Left colon (tissue), 2 donors: ENCODE measurements at places on chromosomes 12 and 14.
A peak's percentile ranks its signal among the peaks of the same experiment; 100 is the strongest.

DNA sequence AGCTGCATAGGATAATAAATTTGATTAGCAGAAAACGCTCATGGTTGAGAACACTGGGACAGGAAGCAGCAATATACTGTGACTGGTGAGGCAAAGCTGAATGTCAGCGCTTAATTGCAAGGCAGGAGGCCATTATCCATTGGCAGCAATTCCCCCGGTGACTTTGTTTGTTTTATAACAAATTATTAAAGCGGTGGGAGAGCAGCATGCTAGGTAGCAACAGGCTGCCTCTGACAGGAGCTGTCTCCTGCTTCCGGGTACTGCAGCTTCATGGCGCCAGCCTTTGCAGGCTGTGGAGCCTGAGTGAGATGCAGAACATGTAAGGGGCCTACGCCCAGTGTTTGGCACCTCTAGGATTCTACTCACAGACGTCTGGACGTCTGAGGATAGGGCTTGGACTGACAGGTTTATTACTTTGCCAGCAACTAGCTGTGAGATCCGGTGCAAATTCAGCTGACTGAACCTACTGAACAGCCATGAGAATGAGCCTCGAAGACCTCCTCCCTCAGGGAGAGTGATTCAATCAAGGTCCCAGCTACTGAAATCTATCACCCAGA is 82.1 kb upstream of the SSTR1 start:
- DNase-seq, result peak; percentile 6

- peak; percentile 61 for DNase-seq
Measured at GRCh38 chr12:47964106-47964728, 821 bp downstream of the TMEM106C start.

GRCh38 chr12:26434299-26435068 is 239.1 kb downstream of the SSPN start:
- DNase-seq, result peak; percentile 10

- peak; percentile 39 for DNase-seq
Measured at GRCh38 chr12:92408072-92408900, 262.6 kb upstream of the BTG1 start.

DNA sequence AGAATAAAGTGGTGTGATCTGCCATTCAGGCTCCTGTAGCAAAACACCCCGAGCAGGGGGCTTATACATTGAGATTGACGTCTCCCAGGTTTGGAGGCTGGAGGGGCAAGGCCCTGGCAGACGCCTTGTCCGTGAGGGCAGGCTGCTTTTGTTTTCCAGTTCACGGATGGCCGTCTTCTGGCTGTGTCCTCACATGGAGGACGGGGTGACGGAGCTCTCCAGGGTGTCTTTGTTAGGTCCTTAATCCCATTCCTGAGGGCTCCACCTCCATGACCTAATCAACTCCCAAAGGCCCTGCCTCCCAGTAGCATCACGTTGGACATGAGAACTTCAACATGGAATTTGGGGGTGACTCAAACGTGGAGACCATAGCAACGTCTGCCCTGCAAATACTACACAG is 147.7 kb downstream of the KIF26A start:
- DNase-seq, result no peak

DNA sequence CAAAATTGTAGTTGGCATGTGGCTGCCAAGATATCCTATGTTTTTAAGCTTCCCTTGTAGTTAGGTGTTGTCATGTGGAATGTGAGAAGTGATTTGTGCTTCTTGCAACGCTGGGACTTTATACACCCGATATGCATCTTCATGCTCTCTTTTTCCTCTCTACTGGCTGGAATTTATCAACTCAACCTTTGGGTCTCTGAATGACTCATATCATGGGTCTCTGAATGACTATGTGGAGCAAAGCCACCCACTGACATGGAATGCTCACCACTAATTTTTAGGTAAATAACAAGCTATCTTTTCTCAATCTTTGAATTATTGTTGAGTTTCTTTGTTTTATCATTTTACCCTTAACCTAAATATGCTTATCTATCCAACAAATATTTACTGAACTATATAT is 144.6 kb downstream of the ATP23 start:
- DNase-seq, result no peak

DNA sequence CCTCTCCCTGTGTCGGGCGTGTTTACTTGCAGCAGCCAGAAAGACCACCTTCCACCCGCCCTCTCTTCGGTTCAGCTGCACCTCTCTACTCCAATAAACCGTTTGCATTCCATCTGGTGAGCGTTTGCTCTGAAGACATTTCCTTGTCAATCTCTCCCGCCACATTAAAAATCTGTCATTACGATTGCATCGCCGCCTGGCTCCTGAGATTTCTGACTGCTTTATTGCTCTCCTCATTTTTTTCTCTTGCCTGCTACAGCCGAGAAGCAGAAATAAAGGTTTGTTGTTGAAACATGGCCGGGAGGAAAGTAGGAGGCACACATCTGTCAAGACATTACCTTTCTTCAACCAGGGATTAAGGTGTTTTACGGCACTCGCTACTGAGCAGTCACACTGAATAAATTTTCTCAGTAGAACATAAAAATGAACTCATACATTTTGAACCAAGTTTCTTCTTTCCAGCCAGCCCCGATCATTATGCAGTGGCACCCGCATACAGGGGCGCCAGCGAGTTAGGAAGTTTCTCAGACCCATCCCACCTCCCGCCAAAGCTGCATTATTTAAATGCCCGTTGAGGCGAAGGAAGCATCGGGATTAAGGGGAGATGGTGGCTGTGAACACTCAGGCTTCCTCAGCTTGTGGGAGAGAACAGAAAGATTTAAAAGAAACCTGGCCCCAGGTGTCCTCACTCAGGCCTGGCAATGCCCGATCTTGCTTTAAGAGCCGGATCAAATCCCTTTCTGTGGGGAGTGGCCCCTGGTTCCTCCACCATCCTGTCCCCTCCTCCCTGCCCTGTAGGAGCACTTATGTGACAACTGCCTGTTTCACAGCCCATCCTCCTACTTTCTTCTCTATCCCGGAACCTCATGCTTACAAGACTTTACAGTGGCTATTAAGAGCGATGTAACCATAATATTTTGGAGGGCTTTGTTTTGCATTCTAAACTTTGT is 1108.9 kb downstream of the BCL11B start:
- no peak for DNase-seq

DNA sequence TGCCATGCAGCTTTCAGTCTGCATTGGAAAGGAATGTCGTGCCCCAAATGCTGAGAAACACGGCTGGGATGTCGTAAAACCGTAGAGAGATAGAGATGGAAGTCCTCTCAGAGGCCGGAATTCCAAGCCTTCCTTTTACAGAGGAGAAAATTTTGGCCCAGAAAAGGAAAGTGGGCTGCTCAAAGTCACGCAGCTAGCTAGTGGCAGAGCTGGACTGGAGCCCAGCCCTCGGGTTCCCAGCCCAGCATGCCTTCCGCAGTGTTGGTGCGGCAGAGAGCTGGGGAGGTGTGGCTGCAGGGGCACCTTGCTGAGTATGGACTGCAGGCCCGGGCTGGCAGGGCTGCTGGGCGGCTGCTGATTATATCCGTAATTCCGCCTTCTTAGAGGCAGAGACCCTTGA is 50.3 kb downstream of the KCNA1 start:
- no peak for DNase-seq

DNA sequence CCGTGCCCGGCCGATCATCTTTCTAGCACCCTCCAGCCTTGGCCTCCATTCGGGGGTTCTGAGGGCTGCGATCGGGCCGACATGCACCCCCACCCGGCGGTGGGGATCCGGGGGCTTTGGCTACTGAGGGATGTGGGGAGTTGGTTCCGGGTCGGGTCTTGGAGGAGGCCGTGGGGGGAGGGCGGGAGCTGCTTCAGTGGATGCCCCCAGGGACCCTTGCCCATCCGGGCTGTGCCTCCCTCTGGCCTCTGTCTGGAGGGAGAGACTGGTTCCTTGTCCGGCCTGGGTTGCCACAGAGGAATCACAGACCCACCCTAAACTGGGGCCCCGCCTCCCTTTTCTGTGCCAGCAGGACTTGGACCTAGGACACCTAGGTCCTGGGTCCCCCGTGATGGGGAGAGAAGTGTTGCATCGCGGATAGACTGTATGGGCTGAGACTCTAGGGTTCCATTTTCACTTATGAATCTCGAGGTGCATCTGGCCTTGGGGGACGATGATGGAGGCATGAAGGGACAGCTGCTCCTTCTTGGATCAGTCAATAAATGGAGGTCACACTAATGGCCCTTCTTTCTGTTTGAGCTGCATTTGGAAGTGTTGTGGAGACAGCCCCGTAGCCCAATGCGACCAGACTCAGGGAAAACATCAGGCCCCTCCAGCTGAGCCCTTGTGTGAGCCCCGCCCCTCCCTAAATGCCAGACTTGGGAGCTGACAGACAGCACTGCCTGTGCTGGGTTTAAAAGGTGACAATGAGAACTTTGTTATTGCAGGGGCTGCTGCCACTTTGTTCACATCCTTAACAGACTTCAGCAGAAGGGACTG is 577 bp downstream of the DTX3 start:
- DNase-seq, result peak; percentile 47

- DNase-seq, result no peak
Measured at GRCh38 chr14:78232231-78233000, 62.2 kb downstream of the NRXN3 start.

DNA sequence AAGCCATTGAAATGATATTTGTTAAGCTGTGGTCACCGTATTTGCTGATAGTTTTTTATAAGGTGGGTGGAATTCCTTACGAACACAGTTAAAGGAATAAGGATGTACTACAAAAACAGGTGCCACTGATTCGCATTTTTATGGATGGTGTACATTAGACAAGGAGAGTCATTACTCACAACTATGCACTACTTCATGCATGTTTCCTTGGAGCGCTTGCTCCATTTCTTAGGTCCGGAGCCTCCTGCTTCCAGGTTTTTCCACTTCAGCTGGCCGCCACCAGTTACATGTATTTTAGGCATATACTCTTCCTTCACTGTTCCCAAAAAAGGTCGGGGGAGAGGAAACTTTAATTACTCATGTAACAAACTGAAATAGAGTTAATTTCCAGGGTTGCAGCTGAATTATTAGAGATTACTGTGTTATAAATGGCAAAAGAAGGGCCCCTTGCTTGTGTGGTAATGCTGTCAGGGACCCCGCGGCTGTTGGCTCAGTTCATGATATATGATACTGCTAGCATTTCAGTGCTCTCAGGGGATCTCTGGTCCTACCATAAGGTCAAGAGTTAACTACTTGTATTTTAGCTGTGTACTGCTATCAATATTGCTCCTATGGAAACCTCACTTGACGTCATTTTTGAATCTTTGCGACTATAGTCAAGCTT is 454.7 kb downstream of the NPAS3 start:
- no peak for DNase-seq

GRCh38 chr12:12015073-12015685 is 55.6 kb upstream of the BCL2L14 start:
- DNase-seq, result no peak

- no peak for DNase-seq
Measured at GRCh38 chr14:59190372-59190771, 1.9 kb downstream of the DAAM1 start.

GRCh38 chr12:24200010-24200409 is 250.5 kb upstream of the SOX5 start:
- no peak for DNase-seq

- DNase-seq, result no peak
Measured at GRCh38 chr12:68375756-68376695, 43.9 kb upstream of the MDM1 start.

DNA sequence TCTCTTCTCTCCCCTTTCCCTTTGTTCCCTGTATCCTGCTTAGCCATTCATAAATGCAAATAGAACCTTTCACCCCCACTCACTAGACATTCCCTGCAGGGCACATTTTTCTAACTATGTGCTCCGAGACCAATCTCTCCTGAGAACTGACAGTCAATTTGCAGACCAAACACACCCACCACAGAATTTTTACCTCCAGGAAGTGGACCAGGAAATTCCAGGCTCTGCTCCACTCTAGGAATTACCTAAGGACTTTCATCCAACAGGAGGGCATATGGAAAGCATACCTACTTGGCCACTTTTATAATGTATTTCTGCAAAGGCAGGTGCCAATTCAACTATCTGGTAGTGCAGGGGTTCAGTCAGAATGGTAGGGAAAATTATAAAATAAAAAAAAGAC is 8.9 kb upstream of the TAS2R46 start:
- no peak for DNase-seq

DNA sequence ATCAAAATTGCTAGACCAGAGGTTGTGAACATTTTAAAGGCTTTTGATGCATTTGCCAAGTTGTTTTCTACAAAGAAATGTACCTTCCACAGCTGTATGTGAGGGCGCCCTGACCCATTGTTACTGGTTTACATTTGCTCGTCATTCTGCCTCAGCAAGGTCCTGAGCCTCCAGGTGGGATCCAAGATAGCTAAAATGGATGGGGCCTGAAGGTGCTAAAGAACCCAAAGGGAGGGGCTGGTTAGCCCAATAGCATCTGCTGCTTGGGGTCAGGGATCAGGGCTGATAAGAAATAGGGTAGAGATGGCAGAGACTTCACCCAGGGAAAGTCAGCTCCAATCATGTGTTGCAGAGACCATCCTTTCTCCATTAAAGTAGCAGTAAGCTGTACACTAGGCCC is 43.1 kb downstream of the GALNT16 start:
- DNase-seq, result no peak

DNA sequence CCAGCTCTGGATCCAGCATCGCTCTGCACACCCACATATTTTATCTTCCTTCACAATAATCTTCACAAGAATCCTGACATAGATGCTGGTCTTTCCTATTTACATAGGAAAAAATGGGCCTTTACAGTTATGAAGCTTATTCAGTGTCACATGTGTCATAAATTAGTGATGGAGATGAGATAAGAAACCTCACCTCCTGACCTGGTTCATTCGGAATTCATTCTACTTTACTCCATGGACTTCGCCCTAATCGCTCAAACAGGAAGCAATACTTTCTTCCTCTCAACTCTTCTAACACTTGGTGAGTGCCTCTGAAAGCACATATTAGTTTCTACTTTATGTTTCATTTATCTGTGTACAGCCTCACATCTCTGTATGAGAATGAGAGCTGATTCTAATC is 12.0 kb upstream of the SINHCAF start:
- DNase-seq, result no peak

- DNase-seq, result peak; percentile 71
Measured at GRCh38 chr14:77124345-77125280, 17.0 kb downstream of the ZDHHC22 start.

DNA sequence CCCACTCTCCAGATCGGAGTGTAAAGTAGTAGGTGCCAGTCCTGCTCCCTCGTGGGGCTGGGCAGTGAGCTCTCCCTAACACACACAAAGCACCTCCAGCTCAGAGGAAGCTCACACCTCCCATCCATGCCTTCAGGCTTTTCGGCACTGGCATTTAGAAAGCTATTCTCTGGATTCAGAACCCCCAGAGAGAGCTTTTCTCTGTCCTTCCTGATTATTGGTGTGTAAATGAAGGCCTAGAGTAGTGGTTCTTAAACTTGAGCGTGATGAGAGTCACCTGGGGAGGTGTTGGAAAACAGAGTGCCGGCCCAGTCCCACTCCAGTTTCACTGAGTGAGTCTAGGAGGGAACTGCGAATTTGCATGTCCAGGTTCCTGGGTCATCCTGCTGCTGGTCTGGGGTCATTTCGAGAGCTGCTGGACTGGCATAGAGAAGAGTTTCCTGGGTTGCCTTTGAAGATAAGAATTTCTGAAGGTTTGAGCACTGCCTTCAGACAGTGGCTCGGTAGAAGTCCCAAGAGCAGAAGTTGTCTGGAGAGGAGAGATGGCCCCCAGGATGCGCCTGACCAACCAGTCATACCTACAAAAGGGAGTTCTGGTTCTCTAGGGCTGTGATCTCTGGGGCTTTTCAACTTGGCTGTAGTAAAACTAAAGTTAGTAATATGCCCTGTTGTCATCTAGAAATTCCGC is 15.1 kb downstream of the CD9 start:
- DNase-seq, result no peak
